ENCODE measurements at places on chromosomes 4 and X.

GRCh38 chrX:154598656-154599055 is 13.7 kb downstream of the CTAG1A start:
- DNase-seq, result no peak

- no peak for DNase-seq
These were observed 15.1 kb downstream of the CSF2RA start for GRCh38 chrX:1283741-1284140.

- DNase-seq, result no peak
These were observed 1.1 kb upstream of the AVPR2 start for GRCh38 chrX:153903238-153903980.

DNA sequence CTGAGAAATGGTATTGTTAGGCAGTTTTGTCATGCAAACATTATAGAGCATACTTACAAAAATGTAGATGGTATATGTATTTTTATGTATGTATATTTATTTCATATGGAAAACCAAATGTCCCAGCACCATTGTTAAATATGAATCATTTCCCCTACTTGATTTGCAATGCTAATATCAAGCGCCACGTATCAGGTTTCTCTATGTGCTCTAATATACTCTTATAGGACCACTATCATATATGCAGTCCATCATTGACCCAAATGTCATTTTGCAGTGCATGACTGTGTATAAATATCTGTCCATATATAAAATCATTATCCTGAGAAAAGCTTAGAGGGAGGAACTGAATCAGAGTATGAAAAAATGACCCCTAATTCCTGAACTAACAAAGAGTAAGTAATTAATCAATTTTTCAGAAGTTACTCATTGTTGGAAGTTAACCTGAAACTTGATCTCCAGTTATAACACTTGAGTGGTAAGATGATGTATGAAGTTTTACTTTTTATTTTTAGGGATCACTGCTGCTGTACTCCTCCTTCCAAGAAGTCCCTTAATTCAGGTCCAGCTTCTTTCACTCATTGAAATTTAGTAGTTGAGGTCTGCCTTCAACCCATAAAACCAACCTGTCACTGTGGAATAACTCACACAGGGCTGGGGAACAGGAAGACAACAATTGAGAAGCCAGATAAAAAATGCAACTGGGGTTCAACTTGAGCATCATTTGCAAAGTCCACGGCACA is 134.8 kb upstream of the LDB2 start:
- DNase-seq, result no peak

DNA sequence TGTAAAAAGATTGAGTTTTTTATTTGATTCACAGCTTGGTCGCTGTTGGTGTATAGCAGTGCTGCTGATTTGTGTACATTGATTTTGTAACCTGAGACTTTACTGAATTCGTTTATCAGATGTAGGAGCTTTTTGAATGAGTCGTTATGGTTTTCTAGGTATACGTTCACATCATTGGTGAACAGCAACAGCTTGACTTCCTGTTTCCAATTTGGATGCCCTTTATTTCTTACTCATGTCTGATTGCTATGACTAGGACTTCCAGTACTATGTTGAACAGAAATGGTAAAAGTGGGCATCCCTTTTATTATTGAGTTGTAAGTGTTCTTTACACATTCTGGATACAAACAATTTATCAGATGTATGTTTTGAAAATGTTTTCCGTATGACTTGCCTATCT is 76.0 kb downstream of the ADGRG4 start:
- DNase-seq, result no peak

DNA sequence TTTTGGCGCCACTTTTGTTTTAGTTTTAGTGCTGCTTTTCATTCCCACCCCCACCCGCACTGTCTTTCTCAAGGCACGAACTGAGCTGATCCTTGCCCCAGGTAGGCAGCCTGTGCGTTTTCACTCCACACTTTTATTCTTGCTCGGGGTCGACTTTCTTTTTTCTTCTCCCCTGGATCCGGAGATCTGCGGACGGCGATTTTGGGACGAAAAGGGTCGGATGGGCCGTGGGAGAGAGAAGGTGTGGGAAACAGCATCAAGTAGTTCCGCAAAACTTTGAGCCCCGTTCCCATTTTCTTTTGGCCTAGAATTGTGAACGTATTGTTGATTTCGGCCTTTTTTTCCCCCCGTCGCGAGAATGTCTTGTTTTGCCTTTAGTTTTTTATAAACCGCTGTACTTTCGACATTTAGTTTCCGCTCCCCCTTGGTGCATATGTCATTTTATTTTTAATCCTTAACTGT is 531 bp downstream of the STAG2 start:
- peak; percentile 20 for DNase-seq

DNA sequence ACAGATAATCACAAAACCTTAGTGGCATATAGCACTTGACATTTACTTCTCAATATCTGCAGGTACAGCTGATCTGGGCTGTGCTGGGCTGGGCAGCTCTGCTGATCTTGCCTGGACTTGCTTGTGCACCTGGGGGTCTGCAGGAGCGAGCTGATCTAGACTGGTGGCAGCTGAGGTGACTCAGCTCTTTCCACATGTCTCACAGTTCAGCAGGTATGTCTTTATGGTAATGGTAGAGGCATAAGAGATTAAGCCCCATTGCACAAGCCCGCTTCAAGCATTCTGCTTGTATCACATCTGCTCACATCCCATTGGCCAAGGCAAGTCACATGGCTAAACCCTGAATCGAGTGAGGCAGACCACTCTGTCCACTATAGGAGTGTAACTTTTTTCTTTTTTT is 506.7 kb downstream of the BCOR start:
- DNase-seq, result no peak

DNA sequence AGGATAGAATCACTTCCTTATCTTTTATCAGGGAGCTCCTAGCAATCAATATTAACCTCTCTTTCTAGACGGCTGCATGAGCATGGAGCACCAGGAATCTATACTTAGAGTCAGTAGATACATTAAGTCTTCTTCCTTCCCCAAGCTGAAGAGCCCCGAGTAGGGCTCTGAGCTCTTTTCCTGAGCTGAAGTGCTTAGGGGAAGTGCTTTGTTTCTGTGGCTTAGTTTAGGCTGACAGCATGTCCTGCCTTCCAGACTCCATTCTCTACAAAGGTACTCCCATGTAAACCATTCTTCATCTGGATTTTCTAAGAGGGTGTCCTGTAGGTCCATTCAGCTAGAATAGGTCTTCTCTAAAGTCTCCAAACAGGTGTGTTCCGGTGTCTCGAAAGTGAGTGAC is 127.5 kb upstream of the AFF2 start:
- no peak for DNase-seq

DNA sequence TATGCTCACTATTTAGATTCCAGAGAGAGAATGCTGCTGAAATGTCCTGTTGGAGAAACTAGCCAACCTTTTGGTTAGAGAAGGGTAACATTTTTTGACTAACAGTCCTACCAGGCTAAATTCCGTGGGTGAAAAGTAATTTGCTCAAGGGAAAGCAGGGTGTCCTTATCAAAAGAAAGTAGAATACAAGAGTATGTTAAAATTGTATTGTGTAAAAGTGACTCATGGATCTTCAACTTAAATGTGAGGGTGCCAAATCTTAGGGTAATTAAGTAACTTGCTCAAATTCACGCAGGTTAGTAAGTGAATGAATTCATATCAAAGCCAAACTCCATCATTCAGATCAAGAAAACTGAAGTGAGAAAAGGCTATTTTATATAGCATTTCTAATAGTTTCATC is 81.7 kb downstream of the PCDH7 start:
- no peak for DNase-seq
